GM06990 (cell line): ENCODE measurements at places on chromosomes 11 and 22.

DNA sequence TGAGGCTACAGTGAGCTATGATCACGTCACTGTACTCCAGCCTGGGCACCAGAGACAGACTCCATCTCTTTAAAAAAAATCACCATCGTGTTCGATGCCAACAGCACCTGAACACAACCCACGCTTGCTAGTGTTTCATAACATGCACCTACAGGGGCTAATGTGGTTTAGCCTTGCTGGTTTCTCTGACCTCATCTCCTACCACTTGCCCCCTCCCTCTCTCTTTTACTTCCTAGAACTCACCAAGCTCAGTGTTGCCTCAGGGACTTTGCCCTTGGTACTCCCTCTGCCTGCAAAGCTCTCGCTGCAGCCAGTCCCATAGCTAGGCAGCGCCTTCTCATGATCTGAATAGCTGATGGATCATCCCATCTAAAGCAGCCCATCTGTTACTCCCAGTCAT, 99.8 kb downstream of the FBXO7 start:
- no peak for DNase-seq

- no peak for DNase-seq
Measured at GRCh38 chr11:31782257-31782656, 28.9 kb downstream of the PAX6 start.

- peak; percentile 56 for DNase-seq
Measured at GRCh38 chr11:61042961-61043540, 59.2 kb upstream of the CD5 start.

- no peak for DNase-seq
Measured at GRCh38 chr11:2932850-2933251, 3.6 kb upstream of the PHLDA2 start.

DNA sequence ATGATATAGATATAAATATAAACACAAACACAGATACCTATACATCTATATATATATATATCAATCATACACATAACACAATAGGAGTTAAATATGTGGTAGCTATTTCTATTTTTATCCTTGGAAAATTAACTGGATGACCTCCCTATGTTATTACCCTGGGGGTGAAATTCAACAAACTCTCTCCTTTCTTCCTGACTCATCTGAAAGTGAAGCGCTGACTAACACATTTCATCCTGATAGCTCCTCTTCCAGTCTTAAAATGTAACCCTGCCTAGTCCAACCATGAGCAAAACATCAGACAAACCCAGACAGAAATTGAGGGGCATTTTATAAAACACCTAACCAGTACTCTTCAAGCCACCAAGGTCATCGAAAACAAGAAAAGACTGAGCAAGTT, 220.6 kb upstream of the ISX start:
- no peak for DNase-seq

GRCh38 chr11:1220941-1221721, 1.7 kb upstream of the MUC5B start:
- no peak for DNase-seq
